ENCODE measurements at places on chromosomes 11 and 22. TPM values are rescaled to one million over a fixed set of nuclear protein-coding genes. Genes with fewer than 3 reads are reported as not detected.

- H3K4me1 ChIP-seq = no peaks in the 10 kb centered on the region
- peak within 1 kb of the TSS; percentile 53 for H3K4me3 ChIP-seq
- no peak within 1 kb of the TSS for H3K27ac ChIP-seq
- no peak for DNase-seq
- H3K27me3 ChIP-seq = no peaks in the 10 kb centered on the region
Measured at GRCh38 chr22:45009606-45010531, at the start of gene PHF21B. Gene PHF21B, minus strand, starts transcription at chr22:45010005. Its CDS starts 456 bp downstream, at chr22:45009549.

Gene OR8A1
- not detected for total RNA-seq

Gene HEPHL1
- total RNA-seq = not detected

Gene GRIK4
- total RNA-seq = 1.3 TPM
